Memory B cell (primary cell): ENCODE measurements at places on chromosomes 5 and 9.

DNA sequence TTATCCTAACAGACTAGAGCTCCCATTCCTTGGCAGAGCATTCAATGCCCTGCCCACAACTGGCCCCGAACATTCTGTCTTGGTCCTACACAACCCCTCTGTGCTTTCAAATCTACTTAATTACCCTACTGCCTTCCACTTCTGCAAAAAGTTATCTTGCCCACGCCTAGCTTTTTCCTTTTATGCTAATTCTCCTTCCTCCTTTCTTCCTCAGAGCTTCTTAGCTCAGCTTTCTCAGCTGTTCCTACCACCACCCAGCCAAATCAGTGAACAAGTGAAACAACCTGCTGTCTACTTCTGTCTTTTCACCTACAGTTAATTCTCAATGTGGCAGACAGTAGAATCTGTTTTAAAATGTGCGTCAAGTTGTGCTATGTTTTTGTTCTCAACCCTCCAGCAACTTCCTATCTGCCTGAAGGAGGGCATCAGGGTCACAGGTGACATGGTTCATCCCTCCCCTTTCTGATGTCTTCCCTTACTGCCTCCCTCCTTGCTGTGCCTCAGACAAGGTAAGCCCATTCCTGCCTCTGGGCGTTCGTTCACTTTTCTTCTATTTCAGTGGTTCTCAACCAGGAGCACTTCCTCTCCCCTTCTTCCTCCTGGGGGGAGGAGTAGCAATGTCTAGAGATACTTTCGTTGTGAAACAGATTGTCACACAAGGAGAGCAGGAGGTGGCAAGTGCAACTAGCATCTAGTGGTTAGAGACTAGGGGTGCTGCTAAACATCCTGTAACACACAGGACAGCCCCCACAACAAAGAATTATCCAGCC, 1.3 kb upstream of the REEP5 start:
- DNase-seq = peak; percentile 50

DNA sequence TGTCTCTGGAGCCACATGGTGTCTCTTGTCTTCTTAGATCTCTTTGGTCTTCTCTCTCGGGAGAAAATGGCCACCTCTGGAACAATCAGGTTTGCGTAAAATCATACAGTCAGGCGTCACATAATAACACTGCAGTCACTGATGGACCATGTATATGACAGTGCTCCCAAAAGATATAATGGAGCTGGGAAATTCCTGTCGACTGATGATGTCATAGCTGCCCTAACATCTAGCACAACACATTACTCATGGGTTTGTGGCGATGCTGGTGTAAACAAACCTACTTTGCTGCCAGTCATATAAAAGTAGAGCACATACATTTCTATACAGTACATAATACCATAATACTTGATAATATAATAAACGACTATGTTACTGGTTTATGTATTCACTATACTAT, 30.1 kb upstream of the RAI14 start:
- DNase-seq = no peak

DNA sequence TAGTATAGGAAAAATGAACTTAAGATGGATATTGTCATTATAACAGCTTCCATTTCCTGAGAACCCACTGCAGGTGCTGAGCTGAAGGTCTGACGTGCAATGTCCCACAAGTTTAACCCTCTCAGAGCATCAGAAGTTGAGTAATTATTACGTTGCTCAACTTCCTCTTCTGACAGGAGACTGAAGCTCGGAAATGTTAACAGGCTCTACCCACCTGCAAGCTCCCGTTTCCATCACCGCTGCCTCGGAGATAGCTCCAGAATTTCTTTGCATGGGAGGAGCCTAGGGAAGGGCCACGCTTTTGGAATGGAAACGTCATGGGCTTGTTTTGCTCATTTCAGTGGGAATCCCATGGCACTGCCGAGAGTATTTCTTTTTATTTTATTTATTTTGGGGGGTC, 1.0 kb upstream of the NTMT1 start:
- DNase-seq = no peak

DNA sequence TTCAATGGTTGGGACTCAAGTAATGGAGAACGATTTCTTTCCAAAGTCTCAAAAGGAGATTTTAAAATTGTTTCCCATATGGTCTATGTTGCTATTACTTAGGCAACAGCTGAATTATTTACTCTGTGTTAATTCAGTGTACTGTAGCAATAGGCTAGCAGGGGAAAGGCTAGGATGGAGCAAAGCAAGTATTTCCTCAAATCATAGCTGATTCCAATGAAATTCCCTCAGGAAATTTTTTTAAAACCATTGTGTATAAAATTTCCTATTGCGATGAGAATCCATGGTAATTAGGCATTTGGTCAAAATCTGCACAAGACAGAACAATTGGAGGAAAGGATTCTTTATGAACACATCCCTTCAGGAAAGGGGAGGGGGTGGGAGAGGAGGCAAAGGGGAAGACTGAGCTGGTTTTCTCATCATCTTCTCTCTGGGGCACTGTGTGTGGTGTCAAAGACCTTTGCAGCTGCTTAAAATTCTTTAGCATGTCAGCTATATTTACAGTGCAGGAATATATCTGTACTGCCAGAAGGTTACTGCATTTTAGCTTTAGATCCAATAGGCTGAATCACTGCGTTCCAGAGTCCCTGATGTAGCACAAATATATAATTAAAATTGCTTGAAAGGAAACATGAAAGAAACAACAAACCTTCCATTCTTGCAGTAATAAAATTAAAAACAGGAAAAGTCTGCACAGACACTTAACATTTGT, 95.3 kb downstream of the ZNF608 start:
- no peak for DNase-seq

GRCh38 chr9:221989-222776, 7.5 kb downstream of the DOCK8 start:
- no peak for DNase-seq

GRCh38 chr5:53411388-53411787, 69.0 kb upstream of the FST start:
- DNase-seq = no peak

DNA sequence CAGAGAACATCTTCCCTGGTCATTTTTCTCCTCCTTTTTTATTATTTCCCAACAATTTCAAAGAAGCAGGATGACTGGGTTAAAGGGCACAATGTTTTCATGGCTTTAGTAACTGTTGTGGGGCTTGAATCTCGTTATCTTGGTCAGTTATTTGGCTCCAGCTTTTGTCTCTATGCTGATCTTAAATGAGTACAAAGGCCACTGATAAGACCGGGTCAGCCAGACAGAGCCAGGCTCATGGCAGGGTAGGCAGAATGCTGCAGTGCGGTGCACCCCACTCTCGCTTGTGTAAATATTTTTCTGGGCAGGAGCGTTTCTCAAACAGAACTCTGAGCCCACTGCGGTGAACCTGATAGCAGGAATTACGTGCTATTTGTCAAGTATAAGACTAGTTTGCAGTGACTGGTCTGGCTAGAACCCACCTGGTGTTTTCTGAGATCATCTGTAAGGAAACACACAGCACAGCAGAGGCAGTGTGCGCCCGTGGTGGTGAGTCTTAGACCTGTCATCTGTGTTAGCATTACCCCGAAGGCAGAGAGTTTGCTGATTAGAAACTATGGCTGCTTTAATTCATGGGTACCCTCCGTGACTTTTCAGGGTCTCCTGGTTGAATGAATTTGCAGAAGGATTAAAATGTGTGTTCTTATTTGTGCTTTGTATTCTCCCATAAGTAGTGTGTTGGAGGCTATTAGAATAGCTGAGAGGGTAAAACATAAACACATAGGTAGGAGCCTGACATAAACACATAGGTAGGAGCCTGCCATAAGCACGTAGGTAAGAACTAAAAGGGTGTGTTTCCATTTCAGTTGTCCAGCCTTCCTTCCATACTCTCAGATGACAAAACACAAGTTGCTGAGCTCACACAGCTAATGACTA, 158.6 kb upstream of the DMRT1 start:
- no peak for DNase-seq

- no peak for DNase-seq
These were observed 12.6 kb downstream of the PDE6A start for GRCh38 chr5:149931992-149932436.

DNA sequence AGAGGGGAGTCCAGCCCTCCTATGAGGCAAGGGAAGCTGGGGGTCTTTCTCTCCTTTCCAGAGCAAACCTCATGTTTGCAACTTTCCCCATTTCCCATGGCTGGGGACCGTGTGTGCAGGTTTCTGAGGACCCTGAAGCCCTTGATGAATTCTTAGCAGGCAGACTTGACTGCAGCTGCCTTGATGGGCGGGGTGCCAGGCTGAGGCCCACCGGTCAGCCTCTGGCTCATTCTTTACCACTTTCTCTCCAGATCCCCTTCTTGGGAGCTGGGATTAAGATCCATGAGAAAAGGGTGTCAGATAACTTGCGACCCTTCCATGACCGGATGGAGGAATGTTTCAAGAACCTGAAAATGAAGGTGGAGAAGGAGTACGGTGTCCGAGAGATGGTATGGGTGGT, 30.0 kb upstream of the FOXI1 start:
- no peak for DNase-seq

DNA sequence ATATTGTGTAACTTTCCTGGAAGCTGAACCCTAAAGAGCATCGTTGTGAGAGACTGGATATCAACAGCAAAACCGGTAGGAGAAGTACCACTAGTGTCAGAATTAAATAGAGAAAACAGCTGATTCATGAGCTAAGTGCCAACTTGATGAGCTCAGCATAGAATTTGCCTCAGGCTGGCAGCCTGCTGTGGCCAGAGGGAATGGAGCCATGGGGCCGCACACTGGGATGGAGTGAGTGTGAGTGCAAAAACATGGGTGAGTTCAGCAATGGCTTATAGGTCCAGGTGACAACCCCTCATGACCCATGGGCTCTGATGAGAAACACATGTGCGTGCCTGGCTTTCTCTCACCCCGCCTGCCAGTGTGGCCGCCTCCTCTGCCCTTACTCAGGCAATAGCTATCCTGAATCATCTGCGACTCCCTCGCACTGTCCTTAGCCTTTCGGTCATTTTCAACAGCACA, 25.4 kb downstream of the ADAMTS16 start:
- DNase-seq = no peak

DNA sequence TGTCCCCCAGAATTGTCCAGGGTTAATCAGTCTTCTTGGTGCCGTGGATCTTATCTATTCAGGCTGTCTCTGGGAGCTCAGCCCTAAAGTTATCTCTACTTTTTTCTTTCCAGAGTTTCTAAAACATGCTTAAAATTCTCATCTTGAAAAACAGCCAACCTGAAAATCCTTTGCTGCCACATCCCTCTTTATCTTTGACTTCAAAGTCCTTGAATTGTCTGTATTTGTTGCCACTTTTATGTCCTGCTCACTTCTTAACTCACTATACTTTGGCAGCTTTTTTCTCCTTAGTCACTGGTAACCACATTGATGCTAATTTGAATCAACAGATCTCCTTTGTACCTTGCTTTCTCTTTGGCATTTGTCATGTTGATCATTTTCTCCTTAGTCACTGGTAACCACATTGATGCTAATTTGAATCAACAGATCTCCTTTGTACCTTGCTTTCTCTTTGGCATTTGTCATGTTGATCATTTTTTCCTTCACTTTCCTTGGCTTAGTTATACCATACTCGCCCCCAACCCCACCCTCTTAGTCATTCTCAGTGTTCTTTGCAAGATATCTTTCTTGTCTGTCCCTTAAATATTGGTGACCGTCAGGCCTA, 8.5 kb downstream of the DMXL1 start:
- no peak for DNase-seq

DNA sequence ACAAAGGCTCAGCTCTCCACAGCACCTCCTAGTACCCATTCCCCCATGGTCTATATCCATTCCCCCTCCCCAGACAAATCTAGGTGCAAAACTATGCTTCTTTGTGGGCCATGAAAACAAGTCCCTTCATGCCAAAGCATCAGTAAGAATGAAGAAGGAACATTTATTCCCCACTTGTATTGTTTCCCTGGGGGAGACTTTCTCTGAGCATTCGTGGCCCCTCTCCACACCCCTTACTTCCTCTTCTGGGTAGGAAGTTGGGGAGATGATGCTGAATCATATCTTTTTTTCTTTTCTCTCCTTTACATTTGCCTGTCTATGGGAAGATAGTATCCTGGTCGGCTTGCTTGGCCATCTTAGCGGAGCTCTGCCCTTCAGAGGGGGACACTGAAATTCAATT, 246.8 kb downstream of the NSG2 start:
- no peak for DNase-seq

- no peak for DNase-seq
These were observed 114.9 kb downstream of the MARCHF3 start for GRCh38 chr5:126915496-126915895.

DNA sequence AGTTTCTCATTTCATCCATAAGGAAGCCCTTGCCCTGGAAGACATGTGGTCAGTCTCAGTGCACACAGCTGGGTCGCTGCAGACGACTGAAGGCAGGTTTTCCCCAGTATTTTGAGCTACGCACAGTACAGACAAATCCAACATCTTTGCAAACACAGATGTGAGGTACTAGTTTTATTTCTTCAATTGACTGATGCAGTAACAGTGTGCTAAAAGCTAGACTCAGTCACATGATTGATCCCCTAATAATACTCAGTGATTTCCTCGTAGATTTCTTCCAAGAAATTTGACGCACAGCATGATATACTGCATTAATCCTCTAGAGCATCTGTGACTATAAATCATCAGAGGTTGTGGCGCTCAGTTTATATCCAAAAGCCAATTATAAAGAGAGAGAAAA, 346.1 kb downstream of the DIRAS2 start:
- no peak for DNase-seq

DNA sequence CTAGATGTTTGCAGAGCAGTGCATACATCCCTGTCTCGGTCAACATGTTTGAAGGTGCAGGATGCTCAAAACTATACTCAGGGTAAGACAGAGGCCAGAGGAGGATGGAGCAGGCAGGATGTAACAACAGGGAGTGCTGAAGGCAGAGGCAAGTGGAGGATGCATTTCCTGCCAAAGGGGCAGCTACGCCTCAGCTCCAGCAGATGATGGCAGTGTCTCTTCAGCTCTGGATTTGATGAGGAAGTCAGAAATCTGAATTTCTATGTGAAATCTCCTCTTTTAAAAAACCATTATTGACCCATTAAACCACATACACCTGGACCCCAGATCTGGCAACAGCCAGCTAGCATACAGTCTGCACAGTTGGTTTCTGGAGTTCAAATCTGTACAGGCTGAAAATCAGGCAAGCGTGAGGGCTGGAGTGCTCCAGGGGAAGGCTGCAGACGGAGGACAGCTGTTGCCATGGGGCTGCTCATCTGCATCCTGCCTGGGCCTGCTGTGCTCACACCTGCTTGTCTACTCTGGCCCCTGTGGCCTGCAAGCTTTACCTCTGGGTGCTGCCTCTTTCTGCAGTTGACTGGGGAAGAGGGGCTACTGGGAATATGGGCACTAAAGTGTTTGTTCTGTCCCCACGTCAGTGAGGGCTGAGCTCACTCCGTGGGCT, 152.9 kb upstream of the SLC28A3 start:
- DNase-seq = no peak

- DNase-seq = no peak
These were observed 55.2 kb upstream of the GAS1 start for GRCh38 chr9:87002517-87002916.

GRCh38 chr9:90054810-90055209, 450.0 kb downstream of the GADD45G start:
- DNase-seq = no peak

- DNase-seq = peak; percentile 32
These were observed 100.5 kb downstream of the PALM2AKAP2 start for GRCh38 chr9:109880276-109881169.

- no peak for DNase-seq
These were observed 4.2 kb upstream of the UGT3A2 start for GRCh38 chr5:36070687-36071571.

GRCh38 chr9:17807613-17808282, 228.9 kb downstream of the SH3GL2 start:
- DNase-seq = no peak

GRCh38 chr5:14582797-14583137, 1.2 kb downstream of the OTULINL start:
- no peak for DNase-seq

- no peak for DNase-seq
These were observed 171.2 kb downstream of the TSSK1B start for GRCh38 chr5:113263545-113263944.
